ENCODE measurements at places on chromosomes 6 and 20.

DNA sequence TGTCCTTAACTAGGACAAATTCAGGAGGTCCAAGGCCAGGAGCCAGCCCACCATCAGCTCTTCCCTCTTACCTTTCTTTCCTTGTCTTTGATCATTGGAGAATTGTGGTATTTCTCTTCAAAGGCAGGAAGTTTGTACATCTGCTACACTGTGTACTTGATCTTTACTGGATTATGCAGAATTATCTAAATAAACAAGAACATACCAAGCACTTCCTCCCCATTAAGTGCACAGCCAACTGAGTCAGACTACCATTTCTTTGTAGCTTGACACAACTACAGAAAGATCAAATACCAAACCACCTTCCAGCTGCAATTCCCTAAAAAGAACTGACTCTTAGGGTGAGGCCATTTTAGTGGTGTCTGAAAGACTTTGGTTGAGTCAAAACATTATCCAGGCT, 195.1 kb downstream of the HDGFL1 start:
- DNase-seq: no peak

DNA sequence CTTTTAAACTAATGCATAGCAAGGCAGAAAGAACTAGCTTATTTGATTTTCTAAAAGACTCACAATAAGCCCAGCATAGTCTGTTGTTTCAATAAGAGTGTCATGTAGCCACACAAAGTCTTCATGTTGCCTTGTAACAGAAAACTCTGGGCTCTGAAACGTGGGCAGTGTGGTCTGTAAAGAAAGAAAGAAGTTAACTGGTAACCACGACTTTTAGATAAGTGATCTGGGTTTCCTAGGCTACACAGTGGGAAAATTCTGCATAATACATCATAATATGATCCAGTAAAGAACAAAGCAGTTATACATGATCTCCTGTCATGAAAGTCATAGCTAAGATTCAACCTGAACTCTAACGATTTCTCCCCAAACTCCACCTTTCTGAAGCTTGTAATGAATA, 13.3 kb downstream of the SNX5 start:
- no peak for DNase-seq

DNA sequence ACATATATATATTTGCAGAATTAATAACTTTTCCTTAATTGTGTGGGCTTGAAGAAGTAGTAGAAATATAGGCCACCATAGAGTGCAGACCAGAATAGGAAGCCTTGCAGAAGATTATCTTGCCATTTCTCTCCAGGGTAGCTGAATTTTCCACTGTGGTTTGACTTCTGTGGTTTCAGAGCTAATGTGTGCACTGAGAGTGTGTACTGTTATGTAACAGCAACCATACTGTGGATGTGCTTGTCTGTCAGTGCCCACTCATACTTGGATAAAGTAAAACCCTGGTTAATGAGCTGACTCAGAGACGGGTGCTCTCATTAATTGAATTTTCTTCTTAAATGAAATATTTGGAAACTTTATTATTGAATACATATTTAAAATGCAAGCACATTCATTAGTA, 57.2 kb downstream of the CEP43 start:
- DNase-seq: no peak

DNA sequence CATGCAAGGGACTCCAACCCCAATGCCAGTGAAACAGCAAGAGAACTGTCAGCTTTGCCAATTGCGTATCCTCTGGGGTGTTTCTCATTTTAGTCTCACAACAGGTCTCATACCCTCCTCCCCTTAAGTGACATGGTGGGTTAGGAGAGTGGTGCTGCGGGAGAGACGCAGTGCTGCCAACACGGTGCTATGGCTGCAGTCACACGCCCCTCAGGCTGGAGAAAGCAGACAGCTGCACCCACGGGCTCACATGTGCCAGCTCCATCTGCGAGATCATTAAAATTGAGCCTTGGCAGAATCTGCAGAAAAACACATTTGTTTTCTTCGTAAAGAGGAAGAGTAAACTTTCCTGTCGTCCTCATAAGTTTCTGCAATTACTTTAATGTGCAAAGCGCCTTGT, 114.7 kb downstream of the ANKRD60 start:
- no peak for DNase-seq

DNA sequence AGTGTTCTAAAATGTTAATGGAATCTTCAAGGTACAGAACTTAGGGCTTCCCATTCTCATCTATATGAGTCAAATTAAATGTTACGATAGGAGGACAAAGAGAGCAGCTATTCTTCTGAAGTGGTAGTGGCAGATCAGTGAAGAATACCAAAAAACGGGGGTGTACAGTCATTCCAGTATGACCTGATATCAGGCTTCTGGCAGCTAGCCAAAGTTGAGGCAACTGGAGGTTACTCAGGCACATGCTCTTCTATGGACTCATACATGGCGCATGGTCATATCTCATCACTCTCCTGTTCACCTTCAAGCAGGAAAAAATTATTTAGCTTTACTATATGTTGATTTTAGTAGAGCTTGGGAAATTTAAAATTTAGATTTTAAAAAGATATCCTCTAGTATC, 1608.8 kb downstream of the GRIK2 start:
- DNase-seq: no peak
